ENCODE measurements at places on chromosomes 6 and 20.

- no peak for DNase-seq
Measured at GRCh38 chr6:154852687-154853086, 119.5 kb downstream of the SCAF8 start.

DNA sequence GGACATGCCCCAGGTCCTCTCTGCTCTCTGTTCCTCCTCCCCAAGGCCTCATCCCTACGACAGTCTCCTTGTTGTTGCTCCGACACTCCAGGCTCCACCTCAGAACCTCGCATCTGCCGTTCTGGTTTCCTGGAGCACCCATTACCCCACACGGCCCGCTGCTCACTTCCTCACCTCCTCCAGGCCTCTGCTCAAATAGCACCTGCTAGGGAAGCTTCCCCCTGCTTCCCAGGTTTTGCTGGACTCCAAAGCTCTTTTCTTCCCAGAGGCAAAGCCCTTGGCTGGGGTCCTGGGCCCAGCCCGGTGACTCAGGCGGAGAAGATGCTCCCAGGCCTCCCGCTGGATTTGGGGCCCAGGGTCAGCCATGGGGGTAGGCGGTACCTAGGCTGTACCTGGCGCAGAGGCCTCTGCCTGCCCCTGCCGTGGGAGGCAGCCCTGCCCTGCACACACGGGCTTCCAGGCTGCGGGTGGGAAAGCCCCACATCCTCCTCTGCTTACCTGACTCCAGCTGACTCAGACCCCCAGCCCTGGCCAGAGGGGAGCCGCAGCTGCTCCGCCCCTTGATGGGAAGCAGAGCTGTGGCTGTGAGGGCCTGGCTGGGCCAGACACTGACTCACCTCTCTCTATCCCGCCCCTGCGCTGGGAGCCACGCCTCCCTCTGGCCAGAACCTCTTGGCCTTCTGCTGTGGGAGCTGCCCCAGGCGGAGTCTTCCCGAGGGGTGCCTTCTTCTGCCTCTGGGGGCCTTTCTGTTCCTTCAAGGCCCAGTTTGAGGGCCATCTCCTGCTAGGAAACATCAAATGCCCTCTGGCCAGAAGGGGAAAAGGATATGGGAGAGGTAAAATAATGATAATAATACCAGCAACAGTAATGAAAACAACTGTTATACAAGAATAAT is 130.5 kb downstream of the CEBPB start:
- DNase-seq, result no peak

DNA sequence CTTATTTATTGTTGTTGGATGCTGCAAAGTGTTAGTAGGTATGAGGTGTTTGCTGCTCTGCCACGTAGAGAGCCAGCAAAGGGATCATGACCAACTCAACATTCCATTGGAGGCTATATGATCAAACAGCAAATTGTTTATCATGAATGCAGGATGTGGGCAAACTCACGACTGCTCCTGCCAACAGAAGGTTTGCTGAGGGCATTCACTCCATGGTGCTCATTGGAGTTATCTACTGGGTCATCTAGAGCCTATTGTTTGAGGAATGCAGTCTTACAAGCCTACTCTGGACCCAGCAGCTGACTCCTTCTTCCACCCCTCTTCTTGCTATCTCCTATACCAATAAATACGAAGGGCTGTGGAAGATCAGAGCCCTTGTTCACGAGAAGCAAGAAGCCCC is 12.1 kb downstream of the MICB start:
- no peak for DNase-seq

DNA sequence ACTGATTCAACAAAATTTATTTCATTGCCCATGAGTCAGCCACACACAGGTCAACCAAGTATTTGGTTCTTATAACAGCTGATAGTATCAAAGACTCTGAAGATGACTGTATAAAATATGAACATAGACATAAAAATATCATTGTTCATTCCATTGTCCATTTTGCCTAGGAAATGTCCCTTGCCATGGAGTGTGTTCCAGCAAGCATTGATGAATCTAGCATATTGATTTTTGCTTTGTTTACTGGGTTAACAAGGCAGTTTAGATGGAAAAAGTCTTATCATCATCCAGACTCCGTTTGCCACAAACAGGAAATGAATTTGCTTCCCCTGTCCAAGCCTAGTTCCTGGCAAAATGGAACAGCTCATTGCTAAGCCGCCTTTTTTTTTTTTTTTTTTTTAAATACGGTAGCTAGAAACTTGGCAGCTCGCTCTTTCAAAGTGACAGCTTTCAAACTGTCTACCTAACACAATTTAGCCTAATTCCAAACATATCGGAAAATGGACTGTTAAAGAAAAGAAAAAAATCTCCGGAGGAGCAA is 7.5 kb downstream of the F13A1 start:
- no peak for DNase-seq

- DNase-seq, result no peak
Measured at GRCh38 chr6:130132286-130132701, 90.5 kb downstream of the SAMD3 start.

- DNase-seq, result no peak
Measured at GRCh38 chr6:150347845-150348244, 21.0 kb upstream of the IYD start.

DNA sequence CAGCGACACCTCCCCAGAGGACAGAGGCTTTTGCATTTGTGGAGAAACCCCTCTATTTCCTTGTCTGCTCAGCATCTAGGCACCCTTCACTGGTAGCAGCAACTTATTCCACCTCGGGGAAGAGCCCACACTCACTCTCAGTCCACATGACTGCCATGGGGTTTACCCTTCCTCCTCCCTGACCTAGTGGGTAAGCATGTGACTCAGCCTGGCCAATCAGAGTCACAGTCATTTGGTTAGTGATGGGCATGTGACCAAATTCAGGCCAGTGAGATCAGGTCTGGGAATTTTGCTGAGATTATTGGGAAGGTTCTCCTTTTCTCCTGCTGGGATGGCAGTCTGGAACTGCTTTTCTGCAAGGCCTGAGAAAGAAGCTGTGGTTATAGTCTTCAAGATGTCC is 145.7 kb upstream of the PHACTR3 start:
- DNase-seq, result no peak

DNA sequence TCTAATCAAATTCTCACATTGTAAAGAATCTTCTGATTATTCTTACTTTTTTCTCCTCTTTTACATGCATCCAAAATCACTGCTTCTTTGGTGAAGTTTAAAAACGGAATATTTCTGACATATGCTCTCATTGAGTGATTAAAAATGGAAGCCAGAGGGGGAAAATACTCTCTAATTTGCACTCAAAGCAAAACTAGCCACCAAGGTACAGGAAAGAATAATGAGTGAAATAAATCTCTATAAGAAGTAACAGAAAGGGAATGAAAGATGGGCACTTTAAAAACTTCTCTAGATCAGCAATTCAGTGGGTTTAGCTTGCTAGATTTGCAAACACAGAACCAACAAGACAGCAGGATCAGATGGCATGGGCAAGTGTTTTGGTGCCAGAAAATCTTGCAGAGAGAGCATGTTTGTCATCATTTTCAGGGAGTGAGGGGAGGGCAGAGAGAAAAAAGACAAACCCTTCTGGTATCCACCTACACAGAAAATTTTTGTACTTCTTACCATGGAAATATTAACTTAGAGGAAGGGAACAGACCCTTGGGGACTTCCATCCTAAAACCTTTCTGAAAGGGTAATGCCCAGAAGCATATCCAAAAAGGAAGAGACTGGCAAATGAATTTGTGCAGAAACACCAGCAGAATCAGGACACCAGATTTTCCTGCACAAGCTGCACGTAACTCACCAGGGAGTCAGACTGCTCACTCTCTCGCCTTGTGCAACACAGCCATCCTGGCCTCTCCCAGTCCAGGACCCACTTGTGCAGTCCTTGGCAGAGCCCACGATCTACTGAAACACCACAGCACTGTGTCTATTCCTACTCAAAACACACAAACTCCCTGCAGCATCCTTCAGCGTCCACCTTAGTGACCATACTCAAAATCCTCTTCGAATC is 270.2 kb upstream of the PRDM1 start:
- peak; percentile 67 for DNase-seq

DNA sequence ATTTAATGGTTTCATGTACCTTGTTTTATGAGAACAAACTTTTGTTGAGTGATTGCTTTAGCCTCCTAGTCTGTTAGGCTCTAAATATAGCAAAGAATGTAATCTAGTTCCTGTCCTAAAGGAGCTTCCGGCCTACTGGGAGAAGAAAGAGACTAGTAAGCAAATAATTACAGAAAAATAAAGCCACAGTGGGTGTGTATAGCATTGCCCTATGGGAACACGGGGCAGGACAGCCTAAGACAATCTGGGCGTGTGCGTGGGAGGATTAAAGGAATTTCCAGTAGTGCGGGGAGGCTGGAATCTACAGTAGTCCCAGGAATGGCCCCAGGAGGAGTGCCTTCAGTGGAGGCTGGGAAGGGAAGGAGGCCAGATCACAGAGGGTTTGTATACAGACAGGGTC is 98.1 kb upstream of the AKAP12 start:
- no peak for DNase-seq

- no peak for DNase-seq
Measured at GRCh38 chr6:86937219-86938079, at the start of gene HTR1E. Gene HTR1E (plus strand): TSS chr6:86937528. CDS start chr6:87015335, 77,807 bp downstream.

GRCh38 chr6:122832459-122832858 is 43.4 kb downstream of the SMPDL3A start:
- DNase-seq, result no peak

- DNase-seq, result no peak
Measured at GRCh38 chr20:48800177-48800576, 27.6 kb downstream of the PREX1 start.

GRCh38 chr6:16816891-16817290 is 55.6 kb upstream of the ATXN1 start:
- DNase-seq, result no peak

DNA sequence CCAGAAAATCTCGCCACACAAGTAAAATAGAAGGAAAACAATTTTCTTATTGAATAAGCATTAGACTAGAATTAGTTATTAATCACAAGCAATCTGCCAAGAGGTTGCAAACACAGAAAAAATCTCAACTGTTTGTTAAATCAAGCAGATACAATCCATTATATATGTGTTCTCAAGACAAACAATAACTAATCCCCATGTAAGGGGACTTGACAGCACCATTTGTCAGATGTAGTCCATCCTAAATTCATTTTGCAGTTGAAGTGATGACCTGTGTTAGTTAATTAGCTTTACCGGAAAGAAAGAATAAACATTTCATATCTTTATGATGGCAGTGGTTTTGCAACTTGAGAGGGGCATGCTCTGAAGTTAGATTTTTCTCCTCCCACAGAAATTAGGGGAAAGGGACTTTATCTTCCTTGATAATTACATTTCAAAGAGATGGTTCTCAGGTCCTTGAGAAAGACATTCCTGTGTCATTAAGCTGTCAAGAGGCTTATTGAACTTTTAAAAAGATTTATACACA is 1588.0 kb downstream of the GRIK2 start:
- DNase-seq, result no peak

- DNase-seq, result no peak
Measured at GRCh38 chr20:24913076-24913628, 35.9 kb upstream of the CST7 start.

DNA sequence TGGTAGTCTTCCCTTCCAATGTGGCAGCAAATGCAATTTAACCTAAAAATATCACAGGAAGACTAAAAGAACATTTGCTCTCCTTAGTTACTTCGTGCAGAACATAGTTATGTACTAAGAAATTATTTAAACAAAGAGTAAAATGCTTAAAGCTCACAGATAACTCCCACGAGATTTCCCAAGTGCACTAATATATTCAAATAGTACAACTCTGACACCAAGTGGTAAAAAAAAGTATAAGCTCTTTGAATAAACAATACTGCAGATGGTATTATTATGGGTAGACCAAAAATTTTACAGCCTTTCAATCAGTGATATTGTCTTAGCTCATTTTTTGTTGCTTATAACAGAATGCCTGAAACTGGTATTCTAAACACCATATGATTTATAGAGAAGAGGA is 52.8 kb upstream of the FILIP1 start:
- DNase-seq, result no peak
